ENCODE measurements at places on chromosomes 11 and 22. TPM values are rescaled to one million over a fixed set of nuclear protein-coding genes. Genes with fewer than 3 reads are reported as not detected.

NXPE1 gene
- not detected for total RNA-seq

PATE4 gene
- not detected for total RNA-seq

KCNE3 gene
- total RNA-seq = 14.3 TPM

LUZP2 gene
- total RNA-seq = 0.46 TPM

ATP5MG gene
- total RNA-seq = 22.2 TPM

CDCA5 gene
- total RNA-seq = 1.8 TPM

MYOD1 gene
- not detected for total RNA-seq

OTOG gene
- not detected for total RNA-seq

CKAP5 gene
- 25.1 TPM for total RNA-seq

JAML gene
- total RNA-seq = 44.6 TPM

CCDC73 gene
- 0.15 TPM for total RNA-seq

KRTAP5-9 gene
- not detected for total RNA-seq

C11orf97 gene
- 14.7 TPM for total RNA-seq

HPX gene
- total RNA-seq = 3.2 TPM

WNT7B gene
- 6.4 TPM for total RNA-seq

ESAM gene
- 147 TPM for total RNA-seq

TLCD5 gene
- total RNA-seq = 2.9 TPM

CECR2 gene
- total RNA-seq = 13.9 TPM

STX3 gene
- total RNA-seq = 131 TPM

XKR3 gene
- total RNA-seq = not detected

FAM227A gene
- 0.49 TPM for total RNA-seq

PHF5A gene
- total RNA-seq = 33.1 TPM

SCO2 gene
- 14.0 TPM for total RNA-seq

HTR3B gene
- not detected for total RNA-seq

OR51B5 gene
- not detected for total RNA-seq

TNKS1BP1 gene
- total RNA-seq = 239 TPM

CST6 gene
- 21.4 TPM for total RNA-seq

CELSR1 gene
- 91.9 TPM for total RNA-seq

POU2AF3 gene
- total RNA-seq = 12.6 TPM

BIK gene
- 2.7 TPM for total RNA-seq

OR52I1 gene
- not detected for total RNA-seq

ANO1 gene
- 5.7 TPM for total RNA-seq

C11orf21 gene
- 9.6 TPM for total RNA-seq

NDUFS3 gene
- 42.5 TPM for total RNA-seq

OR2AT4 gene
- total RNA-seq = not detected

GP1BB gene
- 8.4 TPM for total RNA-seq

SLC25A18 gene
- total RNA-seq = 0.98 TPM

LMO2 gene
- 32.1 TPM for total RNA-seq

CCDC87 gene
- 0.20 TPM for total RNA-seq

GDPD4 gene
- total RNA-seq = not detected

ZC3H12C gene
- 10.3 TPM for total RNA-seq

VSIG10L2 gene
- total RNA-seq = not detected
